ENCODE measurements at places on chromosomes 11 and 22.

- DNase-seq: no peak
Measured at GRCh38 chr11:113048820-113049768, 87.9 kb downstream of the NCAM1 start.

DNA sequence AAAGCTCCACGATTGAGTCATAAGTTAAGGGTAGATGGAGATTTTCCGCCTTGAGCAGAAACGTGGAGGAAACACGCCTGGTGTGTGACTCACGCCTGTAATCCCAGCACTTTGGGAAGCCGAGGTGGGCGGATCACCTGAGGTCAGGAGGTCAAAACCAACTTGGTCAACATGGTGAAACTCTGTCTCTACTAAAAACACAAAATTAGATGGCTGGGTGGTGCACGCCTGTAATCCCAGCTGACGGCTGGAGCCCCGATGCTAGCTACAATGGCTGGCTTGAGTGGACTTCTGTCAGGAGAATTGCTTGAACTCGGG, 17.3 kb upstream of the DGCR8 start:
- DNase-seq: no peak

DNA sequence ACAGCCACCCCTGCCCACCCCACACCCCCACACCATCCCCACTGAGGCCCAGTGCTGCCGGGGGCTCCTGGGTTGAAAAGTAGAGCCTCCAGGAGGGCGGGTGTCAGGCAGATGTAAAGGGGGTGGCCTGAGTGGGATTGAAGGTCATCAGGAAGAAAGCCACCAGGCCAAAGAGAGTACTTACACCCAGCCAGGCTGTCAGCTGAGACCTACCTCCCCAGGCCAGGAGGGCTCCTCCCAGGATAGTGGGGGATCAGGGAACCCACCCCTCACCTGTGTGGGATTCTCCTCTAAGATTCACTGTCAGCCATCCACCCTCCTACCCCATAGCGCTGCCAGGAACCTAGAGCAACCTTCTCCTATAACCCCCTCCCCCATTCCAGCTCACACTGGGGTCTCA, 17.2 kb upstream of the FCHSD2 start:
- no peak for DNase-seq

GRCh38 chr11:27718346-27718862, 18.1 kb upstream of the BDNF start:
- DNase-seq: no peak

DNA sequence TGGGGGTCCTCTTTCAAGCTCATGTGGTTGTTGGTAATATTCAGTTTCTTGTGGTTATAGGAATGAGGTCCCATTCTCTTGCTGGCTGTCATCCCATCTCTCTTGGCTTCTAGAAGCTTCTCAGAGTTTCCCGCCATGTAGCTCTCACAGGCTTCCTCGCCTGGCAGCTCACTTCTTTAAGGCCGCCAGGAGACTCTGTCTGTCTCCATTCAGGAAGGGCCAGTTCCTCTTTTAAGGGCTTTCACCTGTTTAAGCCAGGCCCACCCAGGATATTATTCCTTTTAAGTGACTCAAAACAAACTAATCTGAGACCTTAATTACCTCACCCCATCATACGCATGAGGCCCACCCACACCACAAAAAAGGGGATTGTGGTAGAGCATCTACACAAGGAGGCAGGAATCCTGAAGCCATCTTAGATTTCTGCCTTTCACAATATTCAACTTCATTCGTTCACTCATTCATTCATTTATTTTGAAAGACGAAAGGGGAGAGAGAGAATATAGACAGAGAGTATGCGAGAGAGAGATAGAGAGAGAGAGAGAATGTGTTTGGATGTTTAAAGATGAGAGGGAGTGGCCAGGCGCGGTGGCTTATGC, 42.3 kb upstream of the NECTIN1 start:
- no peak for DNase-seq

- DNase-seq: no peak
Measured at GRCh38 chr11:20008190-20008870, 151.9 kb downstream of the DBX1 start.

GRCh38 chr11:28528217-28528616, 420.0 kb downstream of the METTL15 start:
- no peak for DNase-seq

- DNase-seq: no peak
Measured at GRCh38 chr11:113332023-113332422, 17.6 kb downstream of the TTC12 start.

GRCh38 chr11:3184732-3185347, 19.7 kb upstream of the OSBPL5 start:
- no peak for DNase-seq

GRCh38 chr22:43377896-43378704, 33.7 kb upstream of the MPPED1 start:
- no peak for DNase-seq

DNA sequence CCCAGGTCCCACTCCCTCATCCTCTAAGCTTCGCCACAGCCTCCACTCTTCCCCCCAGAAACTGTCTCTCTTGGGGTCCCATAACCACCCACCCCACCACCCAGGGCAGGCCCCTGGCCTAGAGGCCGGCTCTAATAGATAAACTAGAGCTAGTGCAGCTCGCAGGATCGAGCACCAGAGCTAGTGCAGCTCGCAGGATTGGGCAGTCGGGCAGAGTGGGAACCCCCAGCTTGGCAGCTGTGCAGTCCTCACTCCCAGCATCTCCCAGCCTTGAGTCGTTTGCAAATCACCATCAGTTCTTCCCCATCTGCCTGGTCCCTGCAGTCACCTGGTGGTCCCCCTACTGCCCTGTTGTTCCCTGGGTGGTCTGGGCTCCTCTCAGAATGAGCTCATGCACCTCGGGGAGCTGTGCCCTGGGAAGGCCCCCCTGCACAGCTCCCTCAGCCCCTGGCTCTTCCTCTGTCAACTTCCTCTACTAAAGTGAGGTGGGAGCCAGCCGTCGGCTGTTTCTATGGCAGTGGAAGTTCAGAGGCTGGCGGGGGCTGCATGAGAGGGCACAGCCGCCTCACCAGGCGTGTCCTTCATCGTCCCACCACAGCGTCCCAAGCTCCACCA, 15.5 kb upstream of the SHANK2 start:
- DNase-seq: no peak

DNA sequence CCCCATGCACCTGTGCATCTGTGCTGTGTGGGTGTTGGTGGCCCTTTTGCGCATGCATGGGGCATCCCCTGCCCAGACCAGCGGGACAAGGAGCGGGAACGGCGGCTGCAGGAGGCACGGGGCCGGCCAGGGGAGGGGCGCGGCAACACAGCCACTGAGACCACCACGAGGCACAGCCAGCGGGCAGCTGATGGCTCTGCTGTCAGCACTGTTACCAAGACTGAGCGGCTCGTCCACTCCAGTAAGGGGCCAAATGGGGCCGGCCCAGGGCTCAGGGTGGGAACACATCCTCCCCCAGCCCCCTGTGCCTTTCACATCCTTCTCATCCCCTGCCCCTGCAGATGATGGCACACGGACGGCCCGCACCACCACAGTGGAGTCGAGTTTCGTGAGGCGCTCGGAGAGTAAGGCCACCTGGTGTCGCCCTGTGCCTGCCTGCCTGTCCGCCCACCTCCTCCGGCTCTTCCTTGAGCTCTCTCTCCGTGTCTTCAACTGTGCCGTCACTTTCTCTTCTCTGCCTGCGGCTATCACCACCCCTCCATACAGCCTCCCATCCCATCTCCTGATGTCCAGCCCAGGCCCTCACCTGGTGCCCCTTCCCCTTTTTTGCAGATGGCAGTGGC, 10.6 kb downstream of the SELENOM start:
- DNase-seq: no peak

- DNase-seq: no peak
Measured at GRCh38 chr11:131618201-131618600, 247.8 kb downstream of the NTM start.

- DNase-seq: no peak
Measured at GRCh38 chr11:73493956-73494598, 103.8 kb downstream of the FAM168A start.

GRCh38 chr22:44214187-44214586, 33.5 kb downstream of the PARVG start:
- no peak for DNase-seq

- no peak for DNase-seq
Measured at GRCh38 chr22:23223569-23224317, 43.4 kb downstream of the BCR start.

DNA sequence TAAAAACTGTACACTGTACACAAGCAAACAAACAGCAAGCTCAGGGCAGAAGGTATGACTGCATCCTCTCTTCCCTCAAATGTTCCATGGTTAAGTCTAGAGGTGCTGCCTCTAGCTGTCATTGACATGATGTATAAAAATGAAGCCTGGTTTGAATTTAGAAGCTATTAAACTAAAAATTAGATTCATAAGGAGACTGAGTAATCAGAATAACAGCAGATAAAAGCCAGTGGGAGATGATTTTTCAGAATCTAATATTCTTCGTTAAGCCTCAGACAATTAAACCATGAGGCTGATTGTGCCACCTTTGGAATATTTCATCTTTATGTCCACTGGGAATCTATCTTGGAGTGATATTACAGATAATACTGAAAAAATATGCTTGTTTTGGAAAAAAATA, 101.4 kb upstream of the ZC3H12C start:
- no peak for DNase-seq

DNA sequence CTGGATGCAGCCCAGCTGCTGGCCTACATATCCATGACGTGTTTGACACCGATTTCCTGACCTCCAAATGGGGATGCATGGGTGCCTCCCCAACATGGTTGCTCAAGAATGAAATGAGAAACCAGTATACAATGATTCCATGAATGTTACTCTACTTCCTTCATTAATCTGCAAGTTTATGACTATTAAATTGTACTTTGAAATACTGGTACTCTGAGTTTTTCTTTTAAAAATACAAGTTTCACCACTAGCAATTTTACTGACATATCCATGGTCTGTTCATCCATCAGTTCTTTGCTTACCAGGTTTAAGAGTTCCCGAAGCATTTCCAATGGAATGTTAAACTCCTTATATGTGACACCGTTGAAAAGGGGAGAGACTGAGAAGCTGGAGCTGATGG, 39.1 kb downstream of the SERPIND1 start:
- no peak for DNase-seq

DNA sequence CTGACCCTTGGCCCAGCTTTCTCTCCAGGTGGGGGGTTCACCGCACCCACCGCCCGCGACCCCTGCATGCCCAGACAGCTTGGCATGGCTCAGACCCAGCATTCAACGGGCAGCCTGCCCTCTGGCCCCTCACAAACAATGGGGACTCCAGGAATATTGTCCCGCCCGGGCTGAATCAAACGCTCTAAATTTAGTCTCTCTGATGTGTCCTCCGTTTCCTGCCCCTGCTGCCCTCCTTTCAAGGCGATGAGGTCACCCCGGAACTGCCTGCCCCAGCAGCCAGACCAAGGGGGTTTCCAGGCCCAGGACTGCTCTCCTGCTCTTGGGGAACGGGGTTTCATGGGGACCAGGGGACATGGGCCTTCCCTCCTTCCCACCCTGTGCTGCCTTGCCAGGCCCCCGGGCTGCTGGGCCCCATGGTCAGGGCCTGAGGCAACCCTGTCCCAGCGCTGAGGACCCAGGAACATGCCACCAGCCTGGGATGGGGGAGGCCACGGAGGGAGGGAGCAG, 10.1 kb upstream of the PDGFB start:
- no peak for DNase-seq

- DNase-seq: no peak
Measured at GRCh38 chr11:57711414-57712255, at the start of gene MED19. Gene MED19, minus strand, starts transcription at chr11:57712215. Its CDS starts 36 bp downstream, at chr11:57712179.

GRCh38 chr11:1964348-1964747, 17.2 kb downstream of the MRPL23 start:
- DNase-seq: no peak

DNA sequence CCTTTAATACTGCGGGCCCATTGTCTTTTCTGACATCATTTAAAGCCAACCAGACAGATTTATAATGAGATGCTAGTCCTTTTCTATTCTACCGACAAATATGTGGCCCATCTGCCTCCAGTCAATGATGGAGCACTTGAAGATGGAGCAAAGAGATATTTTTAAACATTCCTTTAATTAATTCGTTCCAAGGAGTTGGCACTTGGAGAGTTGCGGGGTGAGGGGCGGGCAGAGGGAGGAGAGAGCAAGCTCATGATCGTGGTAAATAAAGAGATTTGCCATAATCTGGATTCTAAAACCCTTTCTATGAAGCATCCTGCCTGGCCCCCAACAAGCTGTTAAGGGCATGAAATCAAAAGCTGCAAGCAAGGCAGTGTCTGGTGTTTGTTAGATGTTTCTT, 5.0 kb downstream of the SLC1A2 start:
- no peak for DNase-seq

GRCh38 chr11:63716046-63716445, 34.7 kb downstream of the RTN3 start:
- DNase-seq: no peak

- DNase-seq: no peak
Measured at GRCh38 chr11:110219006-110219785, 77.2 kb downstream of the RDX start.

GRCh38 chr22:26086359-26086758, 82.9 kb upstream of the SEZ6L start:
- DNase-seq: no peak

- no peak for DNase-seq
Measured at GRCh38 chr11:22304337-22304961, 33.7 kb upstream of the SLC17A6 start.

GRCh38 chr22:39932918-39933649, 27.1 kb upstream of the TMA7B start:
- no peak for DNase-seq

GRCh38 chr11:92793189-92793588, 176.3 kb upstream of the MTNR1B start:
- DNase-seq: no peak

DNA sequence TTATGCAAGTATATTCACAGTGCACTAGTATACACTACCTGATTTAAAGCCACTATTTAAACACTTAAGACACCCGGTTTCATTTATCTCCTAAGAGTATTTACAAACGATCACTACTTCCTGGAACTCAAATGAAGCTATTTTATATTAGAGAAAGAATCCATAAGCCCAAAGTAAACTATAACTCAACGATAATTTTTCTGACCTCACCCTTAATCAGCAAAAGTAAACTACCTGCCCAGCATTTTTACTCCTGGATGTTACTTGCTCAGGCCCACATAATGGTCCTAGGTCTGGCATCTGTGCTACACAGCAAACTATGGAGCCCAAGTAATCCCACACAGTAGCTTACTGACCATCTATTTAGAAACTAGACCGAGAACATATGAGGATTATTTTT, 33.4 kb downstream of the TSG101 start:
- no peak for DNase-seq

DNA sequence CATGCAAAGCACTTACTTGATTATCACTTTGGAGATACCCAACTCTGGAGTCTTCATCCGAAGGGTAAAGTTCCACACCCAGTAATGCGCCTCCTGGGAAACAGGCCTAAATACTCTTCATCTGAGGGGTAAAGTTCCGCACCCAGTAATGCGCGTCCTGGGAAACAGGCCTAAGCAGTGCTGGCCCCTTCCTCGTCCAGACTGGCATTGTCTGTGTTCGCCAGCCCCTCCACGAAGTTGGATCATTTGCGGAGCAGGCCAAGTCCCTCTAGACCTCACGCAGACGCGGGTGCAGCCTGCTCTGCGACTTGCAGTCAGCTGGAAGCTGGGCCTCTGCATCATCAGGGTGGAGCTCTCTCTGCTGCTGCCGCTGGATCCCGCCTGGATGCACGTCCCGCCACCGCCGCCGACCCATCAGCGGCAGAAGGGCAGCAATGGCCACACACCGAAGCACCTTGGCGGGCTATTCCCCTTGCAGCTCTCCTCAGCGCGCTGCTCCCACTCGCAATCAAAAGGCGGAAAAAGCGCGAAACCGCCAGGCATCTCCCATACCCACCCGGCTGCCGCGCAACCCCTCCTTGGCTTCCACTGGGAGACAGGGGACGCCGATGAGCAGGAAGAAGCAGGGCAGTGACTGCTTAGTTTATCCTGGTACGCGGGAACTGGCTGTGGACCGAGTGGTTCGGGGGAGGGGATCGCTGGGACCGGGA, 34.1 kb upstream of the GLYATL1 start:
- DNase-seq: no peak

Data from chondrocyte (in vitro differentiated cells).